NCI-H748 treated with DMSO at 0.1 percent for 48 hours (cell line): ENCODE measurements at places on chromosomes 2 and 18.

GRCh38 chr18:23966909-23967308 lies 47.6 kb upstream of the TTC39C start:
- peak; percentile 13 for DNase-seq

- no peak for DNase-seq
Observed at GRCh38 chr2:135948642-135949355, 36.6 kb downstream of the DARS1 start.

DNA sequence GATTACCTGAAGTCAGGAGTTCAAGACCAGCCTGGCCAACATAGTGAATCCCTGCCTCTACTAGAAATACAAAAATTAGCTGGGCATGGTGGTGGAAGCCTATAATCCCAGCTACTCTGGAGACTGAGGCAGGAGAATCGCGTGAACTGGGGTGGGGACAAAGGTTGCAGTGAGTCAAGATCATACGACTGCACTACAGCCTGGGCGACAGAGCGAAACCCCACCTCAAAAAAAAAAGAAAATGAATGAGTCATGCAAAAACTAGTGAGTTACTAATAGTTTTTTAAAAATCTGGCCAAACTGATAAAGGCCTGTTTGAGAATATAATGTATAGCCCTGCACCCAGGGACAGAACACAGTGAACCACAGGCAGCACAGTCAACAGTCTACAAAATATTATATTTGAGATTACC lies 17.5 kb downstream of the AFG3L2 start:
- no peak for DNase-seq

GRCh38 chr2:205885492-205886099 lies 200.4 kb downstream of the INO80D start:
- no peak for DNase-seq

GRCh38 chr2:54030806-54031205 lies 60.0 kb upstream of the PSME4 start:
- DNase-seq, result no peak

GRCh38 chr2:180753809-180754761 lies 226.3 kb upstream of the UBE2E3 start:
- DNase-seq, result no peak

DNA sequence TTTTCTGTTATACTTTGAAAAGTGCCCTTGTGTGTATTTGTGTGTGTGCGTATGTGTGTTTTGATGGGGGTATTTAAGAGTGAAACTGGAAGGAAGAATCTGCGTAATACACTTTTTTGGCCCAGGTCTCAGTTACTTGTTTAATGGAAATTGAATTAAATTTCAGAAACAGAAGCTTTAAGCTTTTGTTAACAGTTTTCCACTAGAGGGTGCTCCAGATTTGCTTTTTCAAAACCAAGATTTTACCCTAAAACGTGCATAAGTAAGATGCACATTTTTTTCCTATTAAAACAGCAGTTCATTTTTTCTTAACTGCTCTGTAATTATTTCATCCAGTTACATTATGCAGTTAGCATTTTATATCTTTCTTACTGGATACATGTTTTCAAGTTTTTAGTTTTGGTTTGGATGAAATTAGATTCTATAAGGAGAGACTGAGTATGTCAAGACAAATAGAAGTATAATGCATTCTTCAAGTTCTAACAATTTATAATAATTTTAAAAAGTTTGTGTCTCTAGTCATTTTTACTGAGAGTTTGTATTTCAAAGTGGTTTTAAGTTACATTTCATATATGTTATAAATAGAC lies 97.2 kb downstream of the PIK3C3 start:
- DNase-seq, result no peak

DNA sequence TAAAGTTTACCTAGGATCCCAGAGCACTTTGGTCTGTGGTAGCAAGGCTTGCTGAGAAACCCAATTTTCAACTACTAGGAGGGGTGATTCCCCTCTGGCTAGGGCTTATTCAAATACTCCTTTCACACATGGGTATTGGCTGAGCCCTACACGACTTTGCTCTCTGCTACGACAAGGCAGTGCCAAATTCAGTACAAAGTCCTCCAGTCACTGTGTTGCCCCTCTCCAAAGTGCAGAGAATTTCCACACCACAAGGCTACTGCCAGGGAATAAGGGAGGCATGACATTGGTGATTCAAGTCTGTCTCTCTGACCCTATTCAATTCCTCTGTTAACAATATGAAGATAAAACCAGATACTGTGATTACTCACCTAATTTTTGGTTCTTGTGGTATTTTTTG lies 38.9 kb downstream of the SYT4 start:
- DNase-seq, result no peak

DNA sequence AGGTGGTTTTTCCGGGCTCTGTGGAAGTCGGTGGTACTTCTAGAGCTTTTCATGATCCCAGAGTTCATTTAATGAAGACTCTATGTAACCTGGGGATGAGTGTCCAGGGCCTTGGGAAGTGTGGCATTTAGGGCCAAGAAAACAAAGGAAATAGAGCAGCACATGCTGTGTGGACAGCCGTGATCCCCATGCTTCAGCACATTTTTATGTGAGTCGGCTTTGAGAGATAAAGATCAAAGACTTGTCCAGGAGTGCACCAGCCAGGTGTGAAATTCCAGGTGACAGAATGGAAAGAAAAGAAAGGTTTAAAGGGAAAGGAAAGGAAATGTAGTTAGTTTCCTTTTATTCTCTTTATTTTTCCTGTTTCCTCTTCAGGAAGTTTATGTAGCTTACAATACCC lies 258.0 kb upstream of the NRP2 start:
- no peak for DNase-seq

- no peak for DNase-seq
Observed at GRCh38 chr2:128715360-128715759, 396.7 kb upstream of the HS6ST1 start.

DNA sequence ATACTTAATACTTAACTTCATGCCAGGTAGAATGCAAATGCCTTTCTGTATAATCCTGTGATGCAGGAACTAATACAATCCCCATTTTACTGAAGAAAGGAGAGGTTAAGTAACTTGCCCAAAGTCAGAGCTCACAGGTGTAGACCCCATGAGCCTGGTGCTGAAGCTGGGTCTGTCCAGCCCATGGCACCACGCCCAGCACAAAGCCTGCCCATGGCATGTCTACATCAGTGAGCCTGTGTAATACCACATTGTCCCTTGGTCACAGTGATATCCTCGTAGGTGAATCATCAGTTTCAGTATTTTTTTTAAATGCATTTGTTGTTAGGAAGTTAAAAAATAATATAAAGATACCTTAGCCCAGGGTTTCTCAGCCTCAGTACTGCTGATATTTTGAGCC lies 69.9 kb upstream of the MCFD2 start:
- no peak for DNase-seq

GRCh38 chr2:84963692-84964405 lies 7.1 kb upstream of the KCMF1 start:
- no peak for DNase-seq

DNA sequence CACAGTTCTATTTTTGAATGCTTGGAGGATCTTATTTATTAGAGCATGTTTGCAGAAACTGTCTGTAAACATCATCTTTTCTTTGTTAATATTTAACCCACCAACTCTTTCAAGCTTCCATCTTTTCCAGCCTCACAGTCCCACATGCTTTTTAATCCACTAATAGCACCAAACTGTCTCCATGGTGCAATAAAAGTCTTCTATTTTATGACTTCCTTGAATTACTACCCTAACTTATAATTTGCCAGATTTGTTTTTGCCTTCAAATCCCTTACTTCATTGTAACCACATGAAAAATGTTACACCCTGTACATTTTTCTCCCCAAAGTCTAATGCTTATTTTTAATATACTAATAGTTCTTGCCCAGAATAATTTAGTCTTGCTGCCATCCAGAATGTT lies 792.6 kb downstream of the PLCL1 start:
- DNase-seq, result no peak

GRCh38 chr18:9616049-9616448 lies 1.7 kb upstream of the PPP4R1 start:
- DNase-seq, result no peak

- DNase-seq, result no peak
Observed at GRCh38 chr18:24063121-24063731, 48.7 kb downstream of the TTC39C start.

- DNase-seq, result no peak
Observed at GRCh38 chr2:54423213-54423612, 32.9 kb upstream of the SPTBN1 start.

- no peak for DNase-seq
Observed at GRCh38 chr2:216300906-216301305, 71.4 kb downstream of the MARCHF4 start.

GRCh38 chr2:241540771-241541561 lies 17.6 kb upstream of the BOK start:
- peak; percentile 40 for DNase-seq

- peak; percentile 43 for DNase-seq
Observed at GRCh38 chr2:168773719-168774521, 28.5 kb upstream of the NOSTRIN start.

DNA sequence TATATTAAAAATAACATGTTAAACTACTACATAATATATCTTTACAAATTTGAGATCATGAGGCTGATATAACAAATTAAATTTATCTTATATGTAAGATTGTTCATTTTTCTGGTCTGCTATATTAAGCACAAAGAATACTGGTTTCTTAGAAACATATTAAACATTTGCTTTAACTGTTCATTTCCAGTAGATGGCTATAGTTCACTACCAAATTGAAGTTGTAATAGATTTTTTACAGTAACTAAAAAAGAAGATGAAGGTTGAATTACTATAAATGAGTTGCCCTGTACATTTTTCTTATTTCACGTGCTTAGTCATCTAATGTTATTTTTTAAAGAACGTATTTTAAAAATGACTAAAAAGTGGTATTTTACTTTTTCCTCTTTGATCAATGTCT lies 57.0 kb downstream of the ZNF407 start:
- peak; percentile 50 for DNase-seq

- DNase-seq, result peak; percentile 74
Observed at GRCh38 chr2:155377266-155377680, 678.8 kb downstream of the KCNJ3 start.

DNA sequence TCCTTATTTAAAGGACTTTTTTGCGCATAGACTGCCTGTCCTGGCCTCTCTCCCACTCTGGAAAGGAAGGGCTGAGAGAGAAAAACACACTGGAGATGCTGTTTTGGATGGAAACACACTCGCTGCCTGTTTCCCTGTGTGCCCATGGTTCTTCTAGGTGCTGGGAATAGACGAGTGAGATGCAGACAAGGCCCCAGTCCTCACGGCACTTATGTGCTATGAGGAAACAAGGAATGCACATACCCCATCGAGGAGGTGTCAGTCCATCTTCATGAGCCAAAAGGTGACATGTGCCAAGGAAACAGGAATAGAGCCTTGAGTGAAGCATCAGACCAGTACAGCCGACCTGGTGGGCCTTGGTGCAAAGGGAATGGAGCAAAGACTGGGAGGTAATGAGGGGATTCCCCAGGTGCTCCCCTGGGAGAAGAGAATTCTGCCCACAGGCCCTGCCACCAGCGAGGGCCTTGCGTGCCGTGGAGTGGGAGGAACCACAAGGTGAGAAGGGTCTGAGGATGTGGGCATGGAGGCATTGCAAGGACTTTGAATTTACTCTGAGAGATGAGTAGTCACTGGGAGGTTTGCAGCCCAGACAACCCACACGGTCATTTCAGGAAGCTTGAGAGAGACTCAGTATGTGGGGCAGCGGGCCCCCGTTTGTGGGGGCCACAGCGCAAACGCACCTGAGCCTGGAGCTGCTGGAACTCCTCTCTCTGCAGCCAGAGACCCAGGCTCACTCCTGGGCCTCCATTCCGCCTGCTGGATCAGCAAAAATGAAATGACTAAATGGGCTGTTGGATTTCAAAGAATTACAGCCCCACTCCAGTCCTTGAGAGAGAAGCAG lies 197.5 kb upstream of the COPS8 start:
- no peak for DNase-seq

- DNase-seq, result peak; percentile 11
Observed at GRCh38 chr2:64143169-64144056, 807 bp downstream of the PELI1 start.

DNA sequence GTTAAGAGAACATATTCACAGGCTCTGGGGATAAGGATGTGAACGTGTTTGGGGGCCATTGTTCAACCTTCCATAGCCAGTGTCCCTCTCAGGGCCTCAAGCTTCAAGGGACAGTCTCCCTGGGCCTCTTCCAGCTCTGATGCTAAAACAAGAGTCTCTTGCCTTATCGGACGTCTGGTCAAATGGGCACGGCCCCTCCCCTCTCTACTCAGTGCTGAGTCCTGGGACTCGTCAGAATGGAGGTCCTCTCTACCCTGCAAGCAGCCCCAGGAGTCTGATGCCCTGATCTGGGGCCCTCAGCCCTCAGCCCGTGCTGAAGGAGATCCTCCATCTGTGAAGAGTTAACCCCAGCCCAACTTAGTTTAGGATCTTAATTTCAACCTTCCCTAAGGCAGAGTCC lies 198.2 kb downstream of the ZFP36L2 start:
- no peak for DNase-seq

- DNase-seq, result no peak
Observed at GRCh38 chr2:127864877-127865276, 6.9 kb upstream of the POLR2D start.

DNA sequence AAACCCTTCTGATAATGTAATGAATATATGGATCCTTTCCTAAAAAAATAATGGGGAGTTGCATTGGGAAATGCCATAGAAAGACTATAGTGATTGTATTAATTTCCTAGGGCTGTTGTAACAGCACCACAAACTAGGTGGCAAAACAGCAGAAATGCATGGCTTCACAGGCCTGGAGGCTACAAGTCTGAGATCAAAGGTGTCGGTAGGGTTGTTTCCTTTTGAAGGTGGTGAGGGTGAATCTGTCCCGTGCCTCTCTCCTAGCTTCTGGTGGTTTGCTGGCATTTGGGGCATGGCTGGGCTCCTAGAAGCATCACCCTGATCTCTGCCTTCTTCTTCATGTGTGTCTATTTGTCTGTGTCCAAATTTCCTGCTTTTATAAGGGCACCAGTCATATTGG lies 149.7 kb downstream of the INHBB start:
- DNase-seq, result no peak

DNA sequence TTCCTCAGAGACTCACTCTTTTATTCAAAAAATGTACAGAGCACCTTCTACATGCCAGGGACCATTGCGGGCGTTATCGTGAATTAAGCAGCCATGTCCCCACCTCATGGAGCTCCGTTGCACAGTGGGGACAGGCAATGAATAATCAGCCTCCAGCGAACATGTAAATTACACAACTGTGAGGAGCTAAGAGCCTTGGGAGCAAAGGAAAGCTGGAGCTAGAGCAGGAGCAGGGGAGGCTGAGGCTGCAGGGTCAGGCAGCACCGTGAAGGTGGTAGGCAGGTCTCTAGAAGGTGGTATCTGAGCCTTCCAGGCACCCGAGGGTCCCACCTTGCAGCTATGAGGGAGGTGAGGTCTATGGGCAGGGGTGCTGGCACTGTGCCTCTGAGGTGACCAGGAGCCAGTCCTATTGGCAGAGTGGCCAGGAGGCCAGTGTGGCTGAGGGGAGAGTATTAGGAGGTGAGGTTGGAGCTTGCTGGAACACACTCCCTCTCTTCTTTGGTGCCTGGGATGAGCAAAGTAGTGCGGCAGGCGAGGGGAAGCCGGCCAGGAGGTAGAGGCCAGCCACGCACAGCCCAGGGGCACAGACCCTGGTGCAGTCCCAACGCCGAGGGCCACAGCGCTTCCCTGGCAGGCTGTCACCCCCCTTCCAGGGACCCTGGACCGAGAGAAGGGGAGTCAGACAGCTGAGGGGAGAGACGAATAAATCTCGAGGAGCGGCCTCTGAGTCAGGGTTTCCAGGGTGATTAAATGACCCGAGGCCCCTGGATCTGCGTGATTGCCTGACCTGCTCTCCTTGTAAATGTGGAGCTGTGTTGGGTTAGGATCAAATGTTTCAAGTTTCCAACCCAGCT lies 167.3 kb downstream of the SEPTIN10 start:
- no peak for DNase-seq
